Activated naive CD4-positive, alpha-beta T cell treated with anti-CD3 and anti-CD28 coated beads, Interleukin-2, amount 10 ng/mL, durations not matched to agents 7 days and 5 days (primary cell): ENCODE measurements at places on chromosomes 5 and 9.

DNA sequence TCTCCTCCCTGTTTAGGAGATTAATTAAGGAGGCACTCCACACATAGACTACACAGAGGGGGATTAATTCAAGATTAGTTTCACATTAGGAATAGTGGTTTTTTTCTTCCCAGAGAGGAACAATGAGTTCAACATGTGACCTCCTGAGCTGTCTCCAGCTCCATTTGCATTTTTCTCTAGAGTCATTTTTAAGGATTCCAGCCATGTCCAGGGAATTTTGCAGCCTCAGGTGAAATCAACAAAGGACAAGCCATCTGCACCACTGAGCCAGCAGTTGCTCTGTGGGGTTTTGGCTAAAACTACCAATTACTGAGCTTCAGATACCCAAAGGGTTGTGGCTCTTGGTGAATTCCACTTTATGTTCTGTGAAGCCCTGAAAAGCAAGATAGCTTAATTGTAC is 258.5 kb upstream of the PPP1R2B start:
- no peak for DNase-seq

DNA sequence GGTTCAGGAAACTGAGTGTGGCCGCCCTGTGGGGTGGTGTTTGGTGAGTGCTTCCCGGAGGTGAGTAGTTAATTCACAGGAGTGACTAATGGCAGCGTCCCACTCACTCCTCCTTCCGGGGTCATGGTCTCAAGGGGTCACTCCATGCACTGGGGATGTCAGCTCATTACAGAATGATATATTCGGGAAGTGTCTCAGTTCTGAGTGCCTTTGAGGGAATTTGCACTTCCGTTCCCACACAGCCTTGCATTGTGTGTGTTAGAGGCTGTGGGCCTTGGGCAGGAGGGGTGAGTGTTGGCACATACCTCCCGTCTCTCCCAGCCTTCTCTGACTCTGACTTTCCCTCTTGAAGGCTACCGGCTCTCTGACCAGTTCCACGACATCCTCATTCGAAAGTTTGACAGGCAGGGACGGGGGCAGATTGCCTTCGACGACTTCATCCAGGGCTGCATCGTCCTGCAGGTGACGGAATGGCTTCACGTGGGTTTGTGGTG is 10.5 kb upstream of the AHRR start:
- no peak for DNase-seq

GRCh38 chr9:3962971-3963642 is 336.8 kb downstream of the GLIS3 start:
- no peak for DNase-seq

DNA sequence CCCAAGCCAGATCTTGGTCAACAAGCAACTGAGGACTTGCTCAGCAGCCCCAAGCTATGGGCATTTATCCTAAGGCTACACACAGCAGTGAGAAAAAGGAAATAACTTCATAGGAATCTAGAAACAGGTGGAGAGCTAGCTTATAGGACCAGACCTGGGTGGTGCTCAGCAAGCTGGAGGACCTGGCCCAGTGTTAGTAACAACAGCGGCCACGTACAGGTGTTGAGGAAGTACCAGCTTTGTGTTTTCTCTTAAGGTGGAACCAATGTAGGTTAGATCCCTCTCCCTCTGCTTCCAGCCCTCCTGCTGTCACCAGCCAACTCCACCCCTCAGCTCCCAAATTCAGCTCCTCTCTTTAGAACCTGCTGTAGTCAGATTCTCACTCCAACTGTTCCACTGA is 43.4 kb downstream of the IRF1 start:
- peak; percentile 19 for DNase-seq

DNA sequence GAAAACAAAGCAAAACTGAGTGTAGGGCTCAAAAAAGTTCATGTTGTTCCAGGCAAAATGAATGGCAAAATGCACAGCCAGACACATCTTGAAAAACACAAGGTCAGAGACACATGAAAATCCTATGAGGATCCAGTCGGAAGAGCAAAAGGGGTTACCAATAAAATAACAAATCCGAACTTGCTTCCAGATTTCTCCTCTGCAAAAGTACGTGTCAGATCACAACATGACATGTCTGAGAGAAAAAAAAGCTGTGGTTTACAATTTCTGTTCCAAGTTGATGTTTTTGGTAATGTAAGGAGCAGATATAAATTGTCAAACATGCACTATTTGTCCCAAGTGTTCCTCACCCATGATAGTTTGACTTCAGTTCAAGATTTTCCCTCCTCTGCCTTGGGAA is 15.9 kb upstream of the ADAMTS16 start:
- no peak for DNase-seq

DNA sequence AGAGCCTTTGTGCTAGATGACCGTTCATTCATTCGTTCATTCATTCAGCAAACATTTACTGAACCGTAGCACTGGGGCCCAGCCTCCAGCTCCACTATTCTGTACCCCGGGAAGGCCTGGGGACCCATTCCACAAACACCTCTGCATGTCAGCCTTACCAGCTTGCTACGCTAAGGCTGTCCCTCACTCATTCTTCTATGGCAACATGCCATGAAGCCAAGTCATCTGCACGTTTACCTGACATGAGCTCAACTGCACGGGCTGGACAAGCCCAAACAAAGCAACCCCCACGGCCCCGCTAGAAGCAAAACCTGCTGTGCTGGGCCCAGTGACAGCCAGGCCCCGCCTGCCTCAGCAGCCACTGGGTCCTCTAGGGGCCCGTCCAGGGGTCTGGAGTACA is 6.0 kb downstream of the CEL start:
- no peak for DNase-seq

DNA sequence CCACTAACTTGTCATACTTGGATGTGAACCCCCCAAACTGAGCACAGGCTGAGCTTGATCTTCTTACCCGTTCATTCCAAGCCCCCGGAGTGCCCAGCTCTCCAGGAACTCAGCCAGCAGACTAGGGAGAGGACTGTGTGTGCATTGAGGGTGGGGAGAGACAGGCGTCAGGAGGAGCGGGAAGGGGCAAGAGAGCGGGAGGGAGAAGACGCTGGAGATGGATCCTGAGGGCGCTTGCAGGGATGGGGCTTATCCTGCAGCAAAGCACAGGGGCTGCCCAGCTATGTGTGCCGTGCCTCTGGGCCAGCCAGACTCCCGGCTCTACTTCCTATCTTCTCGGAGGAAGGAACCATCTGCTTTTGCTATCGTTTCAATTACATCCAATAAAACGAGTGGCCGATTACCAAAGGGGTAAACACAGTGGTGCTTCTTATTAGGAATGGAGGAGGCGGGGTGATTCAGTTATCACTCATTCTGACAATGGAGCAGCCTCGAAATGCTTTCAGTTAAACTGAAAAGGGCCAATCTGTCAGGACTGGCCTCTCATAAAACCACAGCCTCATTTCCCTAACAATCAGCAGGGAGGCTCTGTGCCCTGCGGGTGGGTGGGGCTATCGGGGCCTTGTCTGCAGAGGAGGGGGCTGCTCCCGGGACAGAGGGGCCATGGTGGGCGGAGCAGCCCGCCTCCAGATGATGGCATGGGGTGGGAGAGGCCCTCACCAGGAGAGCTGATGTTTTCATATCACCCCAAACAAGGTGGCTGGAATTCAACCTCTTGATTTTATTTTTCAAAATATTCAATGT is 168.2 kb downstream of the DAB2IP start:
- no peak for DNase-seq

GRCh38 chr9:81393985-81394811 is 295.1 kb downstream of the TLE1 start:
- DNase-seq = no peak

DNA sequence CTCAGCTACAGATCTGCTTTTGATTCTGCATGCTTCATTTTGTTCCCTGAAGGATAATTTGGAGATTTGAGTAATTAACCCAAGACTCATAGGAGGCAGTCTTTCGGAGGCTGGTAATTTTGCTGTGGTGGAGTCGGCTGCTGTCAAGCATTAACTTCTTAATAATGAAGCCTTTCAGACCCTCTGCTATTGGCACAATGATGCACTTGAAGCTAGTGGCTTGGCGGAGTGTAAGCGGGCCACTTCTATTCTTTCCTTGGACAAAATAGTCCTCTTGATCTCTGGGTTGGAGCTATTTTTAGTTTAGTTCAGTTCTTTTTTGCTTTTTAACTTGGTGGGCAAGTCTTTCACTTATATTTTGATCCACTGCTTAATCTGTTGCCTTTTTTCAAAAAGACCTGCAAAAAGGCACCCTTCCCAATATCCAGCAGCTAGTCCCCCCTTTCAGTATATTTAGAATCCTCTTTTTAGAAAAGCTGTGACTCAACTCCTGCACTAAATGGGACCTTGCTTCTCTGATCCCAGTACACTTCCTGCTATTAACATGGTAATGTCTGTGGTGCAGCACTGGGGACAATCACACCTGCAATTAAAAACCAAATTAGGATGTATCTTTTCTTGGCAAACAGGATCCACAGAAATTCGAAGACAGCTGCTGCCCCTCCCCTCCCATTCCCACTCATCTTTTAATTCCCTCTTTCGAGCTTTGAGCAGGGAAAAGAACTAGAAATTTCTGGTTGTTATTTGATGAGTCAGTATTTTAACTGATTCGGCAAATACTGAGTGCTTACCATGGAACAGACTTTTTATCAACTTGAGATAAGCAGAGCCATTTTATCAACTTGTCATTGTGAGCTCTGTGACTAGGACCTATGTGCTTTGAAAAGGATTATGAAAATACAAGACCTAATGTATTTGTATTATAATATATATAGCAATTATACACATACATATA is 169.4 kb upstream of the ANKRD55 start:
- no peak for DNase-seq

GRCh38 chr9:13513286-13513685 is 233.8 kb upstream of the MPDZ start:
- no peak for DNase-seq

GRCh38 chr5:155008669-155009068 is 4.9 kb upstream of the KIF4B start:
- no peak for DNase-seq

DNA sequence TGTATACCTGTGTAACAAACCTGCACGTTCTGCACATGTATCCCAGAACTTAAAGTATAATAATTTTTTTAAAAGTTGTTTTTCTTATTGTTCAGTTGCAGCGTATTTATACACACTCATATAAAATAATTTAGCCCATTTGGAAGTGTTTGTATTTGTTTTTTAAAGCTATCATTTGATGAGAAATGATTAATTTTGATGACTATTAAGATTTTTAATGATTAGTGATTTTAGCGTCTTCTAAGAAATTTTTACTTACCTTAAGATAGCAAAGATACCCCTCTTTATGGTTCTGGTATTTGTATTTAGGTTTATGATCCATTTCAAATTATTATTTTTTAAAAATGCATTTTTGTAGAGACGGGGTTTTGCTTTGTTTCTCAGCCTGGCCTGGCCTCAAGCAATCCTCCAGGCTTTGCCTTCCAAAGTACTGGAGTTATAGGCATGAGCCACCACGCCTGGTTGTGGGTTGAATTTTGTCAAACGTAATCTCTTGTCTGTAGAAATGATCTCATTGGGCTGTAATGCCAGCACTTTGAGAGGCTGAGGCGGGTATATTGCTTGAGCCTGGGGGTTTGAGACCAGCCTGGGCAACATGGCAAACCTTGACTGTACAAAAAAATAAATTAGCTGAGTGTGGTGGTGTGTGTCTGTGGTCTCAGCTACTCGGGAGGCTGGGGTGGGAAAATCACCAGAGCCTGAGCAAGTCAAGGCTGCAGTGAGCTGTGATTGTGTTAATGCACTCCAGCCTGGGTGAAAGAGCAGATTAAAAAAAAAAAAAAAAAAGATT is 26.9 kb downstream of the CSNK1G3 start:
- no peak for DNase-seq

- no peak for DNase-seq
Measured at GRCh38 chr5:65971643-65972042, 45.3 kb downstream of the ERBIN start.

- DNase-seq = no peak
Measured at GRCh38 chr9:75104607-75105006, 16.3 kb downstream of the OSTF1 start.

DNA sequence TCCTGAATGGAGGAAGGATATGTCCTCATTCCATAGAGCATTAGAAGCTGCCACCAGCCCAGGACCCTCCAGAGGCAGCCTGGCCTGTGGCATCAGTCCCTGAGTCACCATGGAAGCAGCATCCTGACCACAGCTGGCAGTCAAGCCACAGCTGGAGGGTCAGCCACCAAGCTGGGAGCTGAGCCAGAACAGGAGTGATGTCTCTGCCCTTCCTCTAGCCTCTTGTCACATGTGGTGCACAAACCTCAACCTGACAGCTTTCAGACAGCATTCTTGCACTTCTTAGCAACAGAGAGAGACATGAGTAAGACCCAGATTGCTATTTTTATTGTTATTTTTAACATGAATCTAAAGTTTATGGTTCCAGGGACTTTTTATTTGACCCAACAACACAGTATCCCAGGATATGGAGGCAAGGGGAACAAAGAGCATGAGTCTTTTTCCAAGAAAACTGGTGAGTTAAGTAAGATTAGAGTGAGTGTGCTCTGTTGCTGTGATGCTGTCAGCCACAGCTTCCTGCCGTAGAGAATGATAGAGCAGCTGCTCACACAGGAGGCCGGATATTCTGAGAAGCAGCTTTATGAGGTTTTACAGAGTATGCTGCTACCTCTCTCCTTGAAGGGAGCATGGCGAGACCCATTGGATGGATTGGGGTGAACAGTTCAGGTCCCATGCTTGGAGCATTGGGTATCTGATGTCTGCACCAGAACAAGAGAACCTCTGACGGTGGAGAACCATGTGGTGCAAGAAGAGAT is 13.0 kb upstream of the CYFIP2 start:
- DNase-seq = peak; percentile 88

GRCh38 chr5:179223961-179224360 is 121.3 kb downstream of the ADAMTS2 start:
- DNase-seq = peak; percentile 17

DNA sequence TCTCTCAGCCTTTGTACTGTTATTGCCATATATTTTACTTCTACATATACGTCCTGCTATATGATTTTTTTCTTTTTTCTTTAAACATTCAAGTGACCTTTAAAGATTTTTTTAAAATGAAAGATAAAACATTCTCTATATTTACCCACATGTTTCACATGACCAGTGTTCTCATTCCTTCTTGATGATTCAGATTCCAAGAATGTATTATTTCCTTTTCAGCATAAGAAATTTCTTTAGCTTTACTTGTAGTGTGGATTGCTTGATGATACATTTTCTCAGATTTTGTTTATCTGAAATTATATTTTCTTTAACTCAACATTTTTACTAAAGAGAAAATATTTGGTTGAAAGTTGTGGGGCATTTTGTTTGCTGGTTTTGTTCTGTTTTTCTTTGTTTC is 792.1 kb downstream of the BRINP1 start:
- no peak for DNase-seq

DNA sequence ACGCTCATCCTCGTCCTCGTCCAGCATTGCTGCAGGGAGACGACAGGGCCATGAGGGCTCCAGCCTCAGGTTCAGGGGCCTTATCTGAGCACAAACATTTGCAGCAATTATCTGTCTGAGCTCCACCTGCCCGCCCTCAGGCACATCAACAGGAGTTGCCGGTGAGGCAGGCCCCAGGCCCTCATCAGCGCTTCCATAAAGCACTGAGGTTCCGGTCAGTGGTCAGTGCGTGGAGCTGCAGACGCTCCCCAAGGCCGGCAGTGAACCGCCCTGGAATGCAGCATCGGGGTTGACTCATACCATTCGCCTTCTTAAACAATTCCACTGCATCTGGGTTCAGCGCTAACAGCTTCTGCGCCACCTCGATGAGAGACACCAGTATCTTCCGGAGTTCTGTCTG is 15.2 kb downstream of the UBAC1 start:
- DNase-seq = no peak
